ENCODE measurements at places on chromosomes 2 and 18. TPM values are rescaled to one million over a fixed set of nuclear protein-coding genes. Genes with fewer than 3 reads are reported as not detected.

GRCh38 chr2:128686497-128686859 is 367.8 kb upstream of the HS6ST1 start:
- H3K27me3 ChIP-seq, result no peaks in the 10 kb centered on the region
- no peak overlapping the region for H3K27ac ChIP-seq
- no peaks in the 10 kb centered on the region for H3K4me1 ChIP-seq
- DNase-seq, result no peak
- no peaks in the 10 kb centered on the region for H3K36me3 ChIP-seq

DNA sequence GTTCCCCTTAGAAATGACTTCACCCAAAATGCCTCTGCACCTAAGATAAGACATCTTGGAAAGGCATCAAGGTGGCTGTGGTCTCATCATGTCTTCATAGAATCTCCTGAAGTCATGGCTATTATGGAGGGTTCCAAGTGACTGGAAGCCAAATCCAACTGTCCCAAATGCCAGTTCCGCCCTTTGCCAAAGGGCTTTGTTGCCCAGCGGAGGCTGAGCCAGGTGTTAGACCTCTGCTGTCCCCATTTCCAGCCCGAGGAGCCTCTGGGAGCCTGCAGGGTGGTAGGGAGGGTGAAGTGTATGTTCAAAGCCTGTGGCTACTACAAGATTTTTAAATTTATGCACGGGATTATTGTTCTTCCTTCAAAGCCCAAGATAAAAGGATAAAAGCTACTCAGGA is 25.7 kb downstream of the RHOB start:
- H3K36me3 ChIP-seq, result no peaks in the 10 kb centered on the region
- no peaks in the 10 kb centered on the region for H3K27me3 ChIP-seq
- no peak for DNase-seq
- H3K4me3 ChIP-seq, result no peak overlapping the region

Gene ZNF521
- 13.3 TPM for total RNA-seq

- no peaks in the 10 kb centered on the region for H3K27me3 ChIP-seq
- H3K27ac ChIP-seq, result no peak overlapping the region
- no peak for DNase-seq
- H3K4me1 ChIP-seq, result no peaks in the 10 kb centered on the region
- H3K4me3 ChIP-seq, result no peak overlapping the region
Measured at GRCh38 chr2:41510108-41510507, 537.7 kb upstream of the PKDCC start.

GRCh38 chr2:37631292-37631691 is 40.1 kb downstream of the CDC42EP3 start:
- no peaks in the 10 kb centered on the region for H3K36me3 ChIP-seq
- H3K4me3 ChIP-seq, result no peak overlapping the region
- H3K27ac ChIP-seq, result no peak overlapping the region
- DNase-seq, result no peak
- H3K4me1 ChIP-seq, result peaks cover 11% of the 10 kb centered on the region

Gene VIL1
- total RNA-seq, result 261 TPM

Gene BOK
- 25.4 TPM for total RNA-seq

Gene ZNF516
- total RNA-seq, result 19.8 TPM

DNA sequence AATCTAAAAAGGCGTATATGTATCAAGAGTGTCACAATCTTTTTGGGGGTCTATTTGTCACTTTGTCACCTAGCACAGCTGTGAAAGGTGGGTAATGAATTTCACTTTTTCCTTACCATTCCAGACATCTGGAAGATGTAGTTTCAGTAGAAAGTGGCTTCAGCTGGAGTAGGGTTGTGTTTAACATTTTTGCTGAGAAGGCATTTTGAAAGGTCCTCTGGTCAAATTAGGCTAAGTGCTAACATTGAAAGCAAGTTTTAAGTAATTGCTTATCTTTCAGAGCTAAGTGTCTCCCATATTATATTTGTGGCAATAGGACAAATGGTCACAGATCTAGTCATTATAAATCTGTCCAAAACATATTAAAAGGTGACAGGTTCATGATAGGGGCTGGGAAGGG is 542.1 kb upstream of the SPHKAP start:
- H3K4me3 ChIP-seq, result no peak overlapping the region
- no peaks in the 10 kb centered on the region for H3K27me3 ChIP-seq
- DNase-seq, result no peak
- no peaks in the 10 kb centered on the region for H3K36me3 ChIP-seq

DNA sequence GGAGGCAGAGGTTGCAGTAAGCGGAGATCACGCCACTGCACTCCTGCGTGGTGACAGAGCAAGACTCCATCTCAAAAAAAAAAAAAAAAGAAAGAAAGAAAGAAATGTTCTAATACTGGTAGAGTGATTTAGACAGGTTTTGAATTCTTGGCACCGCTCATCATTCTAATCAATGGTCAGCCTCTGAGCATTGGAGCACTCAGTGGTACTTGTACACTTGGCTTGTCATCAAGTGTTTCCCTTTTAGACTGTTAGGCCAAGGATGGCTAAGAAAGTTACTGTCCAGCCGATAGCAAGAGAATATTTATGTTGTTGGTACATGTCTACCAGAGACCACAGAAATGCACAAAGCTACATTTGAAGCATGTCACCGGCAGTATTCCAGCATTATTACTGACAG is 444.1 kb upstream of the RAB12 start:
- H3K4me1 ChIP-seq, result no peaks in the 10 kb centered on the region
- no peak overlapping the region for H3K27ac ChIP-seq
- no peak for DNase-seq
- no peaks in the 10 kb centered on the region for H3K27me3 ChIP-seq
- no peak overlapping the region for H3K4me3 ChIP-seq

Gene CPLX4
- total RNA-seq, result not detected

DNA sequence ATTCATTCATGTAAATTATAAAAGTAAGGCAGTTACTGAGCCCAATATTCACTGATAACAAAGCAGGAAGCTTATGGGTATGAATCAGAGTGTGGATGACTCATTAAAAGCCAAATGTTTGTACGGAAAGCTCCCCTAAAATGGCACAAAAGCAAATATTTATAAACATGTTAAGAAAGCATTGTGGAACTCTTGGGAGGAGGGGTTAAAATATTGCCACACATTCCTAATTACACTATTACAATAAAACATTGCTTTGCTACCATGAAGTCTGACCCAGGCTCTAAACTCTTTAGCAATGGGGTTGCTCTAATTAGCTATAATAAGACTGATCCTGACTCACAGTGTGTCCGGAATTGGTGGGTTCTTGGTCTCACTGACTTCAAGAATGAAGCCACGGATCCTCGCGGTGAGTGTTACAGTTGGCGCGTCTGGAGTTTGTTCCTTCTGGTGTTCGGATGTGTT is 110.9 kb downstream of the NAB1 start:
- no peak for DNase-seq
- H3K27me3 ChIP-seq, result no peaks in the 10 kb centered on the region
- H3K4me3 ChIP-seq, result no peak overlapping the region
- no peak overlapping the region for H3K27ac ChIP-seq

DNA sequence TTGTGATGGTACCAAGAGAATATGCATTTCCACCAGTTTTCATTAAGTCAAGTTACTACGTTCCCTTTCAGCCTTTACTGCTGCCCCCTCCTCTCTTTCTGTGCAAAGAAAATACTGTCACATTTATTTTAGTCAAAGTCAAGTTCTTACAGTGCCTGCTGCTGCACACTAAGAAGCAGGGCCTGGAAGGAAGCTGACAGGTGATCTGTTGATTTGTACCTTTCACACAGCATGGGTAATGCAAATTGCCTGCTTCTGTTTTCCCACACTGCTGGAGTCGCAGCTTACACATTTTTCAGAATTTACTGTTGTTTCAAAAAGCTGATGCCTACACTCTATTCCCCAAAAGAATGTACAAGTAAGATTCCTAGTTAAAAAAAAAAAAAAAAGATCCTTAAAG is 48.7 kb upstream of the CD226 start:
- H3K36me3 ChIP-seq, result no peaks in the 10 kb centered on the region
- no peaks in the 10 kb centered on the region for H3K27me3 ChIP-seq
- no peaks in the 10 kb centered on the region for H3K4me1 ChIP-seq

DNA sequence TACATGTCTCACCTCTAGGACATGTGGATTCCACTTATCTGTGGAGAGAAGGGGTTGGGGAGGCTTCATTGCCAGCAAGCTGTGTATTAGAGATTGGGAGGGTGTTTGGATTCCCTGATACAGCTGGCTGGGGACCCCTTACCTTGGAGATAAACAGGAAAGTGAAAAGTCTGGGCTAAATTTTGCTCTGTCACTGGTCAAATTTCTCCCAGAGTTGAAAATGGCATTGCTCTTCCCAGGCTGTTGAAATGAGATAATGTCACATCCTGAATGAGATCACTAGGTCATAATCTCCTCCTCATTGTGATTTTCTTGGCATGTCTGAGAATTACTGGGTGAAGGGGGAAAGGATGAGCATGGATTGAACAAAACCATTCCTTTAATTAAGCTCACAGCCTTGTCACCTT is 265.0 kb upstream of the PARD3B start:
- H3K4me3 ChIP-seq, result no peak overlapping the region
- no peak for DNase-seq
- H3K4me1 ChIP-seq, result no peaks in the 10 kb centered on the region
- H3K27me3 ChIP-seq, result peaks cover 5% of the 10 kb centered on the region

GRCh38 chr18:70072678-70073077 is 125.0 kb upstream of the CD226 start:
- H3K27ac ChIP-seq, result no peak overlapping the region
- no peak overlapping the region for H3K4me3 ChIP-seq
- H3K4me1 ChIP-seq, result no peaks in the 10 kb centered on the region
- no peaks in the 10 kb centered on the region for H3K36me3 ChIP-seq

DNA sequence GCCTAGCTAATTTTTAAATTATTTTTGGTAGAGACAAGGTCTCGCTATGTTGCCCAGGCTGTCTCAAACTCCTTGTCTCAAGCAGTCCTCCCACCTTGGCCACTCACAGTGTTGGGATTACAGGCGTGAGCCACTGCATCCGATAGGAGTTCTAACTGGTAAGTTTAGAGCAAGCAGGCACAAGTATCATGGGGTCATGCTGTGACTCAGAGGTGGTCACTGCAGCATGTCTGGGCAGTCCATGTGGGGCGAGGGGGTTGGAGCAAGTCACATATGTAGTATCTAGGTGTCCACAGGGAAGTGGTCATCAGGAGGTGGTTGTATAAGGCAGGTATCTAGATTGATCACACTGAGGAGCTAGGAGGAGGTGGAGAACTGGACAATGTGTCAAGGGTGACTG is 22.7 kb upstream of the STARD7 start:
- no peak overlapping the region for H3K27ac ChIP-seq
- no peaks in the 10 kb centered on the region for H3K27me3 ChIP-seq
- no peaks in the 10 kb centered on the region for H3K4me1 ChIP-seq
- no peaks in the 10 kb centered on the region for H3K36me3 ChIP-seq
- DNase-seq, result no peak

Gene IL36RN
- 0.63 TPM for total RNA-seq

DNA sequence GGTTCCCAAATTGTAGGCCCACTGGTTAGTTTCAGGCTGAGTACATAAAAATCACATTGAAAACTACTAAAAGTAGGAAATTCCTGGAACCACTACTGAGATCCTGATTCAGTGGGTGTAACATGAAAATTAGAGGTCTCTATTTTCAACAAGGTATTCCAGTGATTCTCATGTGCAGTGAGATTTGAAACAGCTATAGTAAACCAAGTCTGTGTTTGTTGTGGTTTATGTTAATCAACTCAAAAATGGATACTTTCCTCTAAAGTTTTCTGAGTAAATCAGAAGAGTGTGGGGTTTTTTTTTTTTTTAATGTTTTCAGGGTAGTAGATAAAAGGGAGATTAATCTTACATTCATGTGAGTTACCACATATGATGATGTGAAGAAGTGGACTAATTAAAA is 42.4 kb upstream of the LIMS1 start:
- peak overlapping the region; percentile 68 for H3K27ac ChIP-seq
- H3K4me1 ChIP-seq, result peaks cover 7% of the 10 kb centered on the region
- no peak for DNase-seq
- no peak overlapping the region for H3K4me3 ChIP-seq
- no peaks in the 10 kb centered on the region for H3K27me3 ChIP-seq

Gene EFHD1
- total RNA-seq, result 4.2 TPM

GRCh38 chr2:88216641-88217040 is 46.5 kb downstream of the THNSL2 start:
- no peak overlapping the region for H3K27ac ChIP-seq
- no peak for DNase-seq
- no peak overlapping the region for H3K4me3 ChIP-seq
- H3K4me1 ChIP-seq, result no peaks in the 10 kb centered on the region

Gene IDH1
- 404 TPM for total RNA-seq

DNA sequence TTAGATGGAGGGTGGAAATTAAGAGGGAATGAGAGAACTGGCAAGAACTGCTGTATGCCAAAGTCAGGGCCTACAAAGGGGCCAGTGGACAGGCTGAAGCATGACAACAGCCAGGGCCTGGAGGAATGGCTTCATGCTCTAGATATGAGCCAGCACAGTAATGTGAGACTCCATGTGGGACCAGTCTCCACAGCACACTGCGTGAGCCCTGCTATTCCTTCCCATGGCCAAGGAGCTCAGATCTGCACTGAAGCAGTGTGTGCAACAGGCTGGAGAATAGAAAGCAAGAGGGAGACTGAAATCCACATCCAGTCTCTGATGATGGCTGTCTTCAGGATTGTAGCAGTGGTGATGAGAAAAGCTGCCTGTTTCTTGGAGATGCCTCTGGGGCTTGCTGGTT is 162.8 kb downstream of the TPGS2 start:
- H3K4me3 ChIP-seq, result no peak overlapping the region
- H3K27ac ChIP-seq, result no peak overlapping the region
- H3K27me3 ChIP-seq, result no peaks in the 10 kb centered on the region

DNA sequence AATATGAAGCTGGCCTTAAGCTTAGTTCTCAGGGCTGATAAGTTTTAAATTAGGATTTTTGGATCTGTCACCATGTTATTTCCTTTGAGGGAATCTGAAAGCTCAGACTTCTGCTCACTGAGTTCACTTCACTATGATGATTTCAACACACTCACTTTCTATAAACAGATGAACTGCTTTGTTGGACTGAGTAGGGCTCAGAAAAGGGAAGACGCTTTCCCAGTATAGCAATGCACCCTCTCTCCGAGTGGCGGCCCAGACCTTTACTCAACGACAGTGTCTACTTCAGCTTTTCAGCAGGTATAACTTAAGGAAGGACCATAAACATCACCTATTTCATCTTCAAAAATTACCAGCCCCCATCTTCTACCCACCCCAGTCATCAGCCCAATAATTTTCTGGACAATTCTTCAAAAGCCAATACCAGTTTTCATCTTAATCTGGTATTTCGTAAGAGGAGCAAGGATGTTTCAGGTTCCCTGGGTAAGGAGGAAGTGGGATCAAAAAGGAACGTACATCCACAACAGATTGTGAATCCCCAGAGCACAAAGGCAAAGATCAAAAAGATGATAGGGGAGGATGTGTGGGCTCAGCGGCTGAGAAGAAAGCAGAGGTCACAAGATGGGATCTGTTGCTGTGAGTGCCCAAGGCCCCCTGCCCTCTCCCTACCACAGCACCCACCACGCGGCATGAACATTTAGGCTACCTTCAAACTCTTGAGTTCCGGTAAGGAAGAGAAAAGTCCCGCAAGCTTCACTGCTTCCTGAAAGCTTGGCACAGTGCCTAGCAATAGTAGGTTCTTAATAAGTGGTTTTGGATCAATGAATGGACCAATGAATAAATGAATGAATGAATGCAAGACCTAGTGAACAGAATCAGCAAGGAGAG is 41.9 kb downstream of the LPIN2 start:
- no peaks in the 10 kb centered on the region for H3K27me3 ChIP-seq
- no peak for DNase-seq
- H3K4me1 ChIP-seq, result peaks cover 51% of the 10 kb centered on the region

Data from hepatocyte (in vitro differentiated cells).